Left cardiac atrium (tissue), 4 donors: ENCODE measurements at places on chromosomes 2 and 18. TPM values are rescaled to one million over a fixed set of nuclear protein-coding genes. Genes with fewer than 3 reads are reported as not detected.

Gene VIT
- 23.7 TPM for total RNA-seq

Gene POTEJ
- total RNA-seq, result not detected

Gene DSG1
- 3.6 TPM for total RNA-seq

Gene PPP1R1C
- total RNA-seq, result 5.5 TPM

Gene PSMA8
- not detected for total RNA-seq

Gene SERPINB10
- total RNA-seq, result not detected

Gene NEMP2
- total RNA-seq, result 5.0 TPM

DNA sequence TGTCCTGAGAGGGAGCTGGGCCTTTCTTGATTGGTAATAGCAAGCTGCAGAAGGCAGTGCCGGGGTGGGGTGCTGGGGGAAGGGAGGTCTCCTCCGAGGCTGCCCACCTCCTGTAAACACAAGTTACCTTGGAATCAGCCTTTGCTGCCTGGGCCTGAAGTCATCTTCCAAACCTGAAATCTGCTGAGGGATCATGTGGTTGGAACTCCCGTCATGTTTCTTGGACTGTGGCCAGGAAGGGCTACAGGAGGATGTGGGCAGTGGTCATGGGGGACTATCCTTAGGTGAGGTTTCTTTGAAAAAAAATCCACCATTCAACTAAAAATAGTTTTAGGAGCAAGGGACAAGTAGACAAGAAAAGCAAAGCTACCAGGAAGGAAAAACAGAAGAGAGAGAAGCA is 74.2 kb downstream of the CDK15 start:
- DNase-seq, result no peak

- DNase-seq, result no peak
Measured at GRCh38 chr2:241575624-241576292, 17.2 kb downstream of the BOK start.

GRCh38 chr2:42230891-42231290 is 61.7 kb downstream of the EML4 start:
- DNase-seq, result no peak

GRCh38 chr2:171883275-171883893 is 10.7 kb downstream of the SLC25A12 start:
- DNase-seq, result no peak

DNA sequence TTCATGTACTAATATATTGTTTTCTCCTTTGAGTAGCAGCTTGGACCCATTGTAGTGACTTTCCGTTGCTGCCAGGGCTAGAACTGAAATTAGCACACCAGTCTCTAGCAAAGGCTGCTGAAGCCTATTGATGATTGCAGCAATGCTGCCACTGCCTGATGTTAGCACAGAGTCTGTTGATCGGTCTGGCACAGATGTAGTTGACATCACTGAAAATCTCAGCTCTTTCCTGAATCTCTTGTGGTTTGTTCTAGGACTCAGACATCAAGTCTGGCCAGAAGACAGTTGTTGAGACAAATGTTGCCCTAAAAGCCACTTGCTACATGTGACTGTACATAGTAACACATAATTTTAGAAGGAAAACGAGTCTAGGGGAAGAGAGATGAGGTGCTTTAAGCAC is 47.2 kb downstream of the VAPA start:
- DNase-seq, result no peak

GRCh38 chr18:50796495-50796894 is 23.3 kb downstream of the MRO start:
- DNase-seq, result no peak

GRCh38 chr2:102510791-102511575 is 38.0 kb downstream of the SLC9A4 start:
- DNase-seq, result no peak

- DNase-seq, result no peak
Measured at GRCh38 chr2:30209227-30209626, 22.1 kb upstream of the LBH start.
